Hindlimb muscle (tissue), 1 donor: ENCODE measurements at places on chromosomes 1 and 21. TPM values are rescaled to one million over a fixed set of nuclear protein-coding genes. Genes with fewer than 3 reads are reported as not detected.
A peak's percentile ranks its signal among the peaks of the same experiment; 100 is the strongest.

DNA sequence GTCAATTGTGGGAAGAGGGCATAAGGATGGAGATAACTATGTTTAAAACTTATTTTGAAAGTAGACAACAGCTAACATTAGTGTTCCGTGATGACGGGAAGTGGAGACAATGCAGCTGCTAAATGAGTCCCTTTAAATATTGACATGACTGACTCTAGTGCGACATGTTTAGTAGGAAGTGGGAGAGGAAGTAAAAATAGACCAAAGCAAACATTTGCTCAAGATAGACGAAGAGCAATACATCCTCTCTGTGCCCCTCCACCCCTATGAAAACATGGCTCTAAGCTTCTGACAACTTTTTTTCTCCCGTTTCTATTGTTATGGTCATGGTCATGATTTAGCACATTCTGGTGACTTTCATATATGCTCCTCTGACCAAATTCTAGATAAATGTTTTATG, 60.0 kb upstream of the HMCN1 start:
- DNase-seq = peak; percentile 31

The TMPRSS3 gene
- polyA plus RNA-seq = not detected

DNA sequence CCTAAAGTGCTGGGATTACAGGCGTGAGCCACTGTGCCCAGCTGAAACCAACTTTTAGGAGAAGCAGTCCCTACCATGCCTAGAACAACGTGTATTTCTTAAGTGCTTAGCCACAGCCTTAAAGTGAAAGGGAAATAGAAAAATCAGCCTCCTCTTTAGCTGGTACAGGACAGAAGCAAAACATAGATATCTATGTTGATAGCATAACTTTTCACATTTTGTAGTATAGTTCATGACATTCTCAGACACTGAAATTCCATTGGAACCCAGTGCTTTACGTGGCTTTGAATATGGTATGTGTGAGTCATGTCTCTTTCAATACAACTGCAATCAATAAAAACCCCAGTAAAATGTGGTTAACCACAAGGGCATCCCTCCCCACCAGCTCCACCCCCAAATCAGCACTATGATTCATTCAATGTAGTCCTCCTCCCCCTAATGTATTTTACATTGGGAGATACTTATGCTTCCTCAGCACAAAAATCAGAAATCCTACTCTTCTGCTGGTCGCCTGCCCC, 32.1 kb downstream of the TGFB2 start:
- DNase-seq = no peak

- DNase-seq = no peak
Observed at GRCh38 chr21:22725436-22725835, 1727.2 kb downstream of the NCAM2 start.

DNA sequence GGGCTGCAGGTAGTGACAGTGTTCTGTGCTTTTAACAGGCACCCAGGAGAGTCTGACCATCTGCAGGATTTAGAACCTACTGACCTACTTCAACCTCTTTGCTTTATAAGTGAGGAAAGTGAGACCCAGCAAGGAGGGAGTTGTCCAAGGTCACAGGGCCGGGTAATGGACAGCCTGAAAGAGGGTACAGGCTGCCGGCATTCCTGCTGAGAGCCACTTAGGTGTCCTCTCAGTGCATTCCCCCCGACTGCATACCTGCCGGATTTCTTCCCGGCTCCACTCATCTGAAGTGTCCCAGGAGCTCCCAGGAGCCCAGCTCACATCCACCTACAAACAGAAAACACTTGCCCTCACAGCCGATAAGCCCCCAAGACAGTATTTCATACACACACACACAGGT, 13.9 kb downstream of the PHLDA3 start:
- DNase-seq = no peak

The FLG gene
- polyA plus RNA-seq = 1.1 TPM

DNA sequence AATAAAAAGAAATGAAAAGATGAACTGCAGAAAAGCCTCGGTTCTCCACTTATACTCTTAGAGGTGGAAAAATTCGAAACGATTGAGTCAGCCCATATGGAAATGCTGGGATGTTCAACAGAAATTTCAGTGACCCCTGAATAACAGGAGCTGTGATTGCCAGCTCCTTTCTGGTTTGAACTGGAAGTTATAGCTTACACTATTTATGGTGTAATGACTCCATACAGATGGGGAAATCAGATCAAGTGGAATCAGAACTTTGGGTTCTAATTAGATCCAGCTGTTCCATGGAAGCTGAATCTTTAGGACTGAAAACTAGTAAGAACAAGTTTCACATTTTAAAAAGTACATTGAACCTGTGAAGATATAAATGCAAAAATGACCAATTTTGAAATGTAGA, 569.3 kb upstream of the ZRANB2 start:
- DNase-seq = peak; percentile 78

DNA sequence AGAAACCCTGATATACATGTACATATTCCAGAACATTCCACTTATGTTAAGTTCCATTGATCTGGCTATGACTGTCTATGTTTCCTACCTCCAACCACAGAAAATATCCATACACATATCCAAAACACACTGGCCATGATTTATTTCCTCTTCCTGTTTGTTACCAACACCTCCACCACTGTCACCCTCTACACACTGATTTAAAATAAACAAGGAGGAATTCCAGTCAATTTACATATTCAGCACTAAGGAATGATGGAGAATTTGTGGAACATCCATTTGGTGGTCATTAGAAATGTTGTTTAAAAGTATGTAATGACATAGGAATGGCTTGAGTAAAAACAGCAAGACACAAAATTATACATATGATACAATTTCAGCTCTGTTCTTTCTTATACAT, 5.5 kb upstream of the STX6 start:
- no peak for DNase-seq

The TAS1R1 gene
- 9.5 TPM for polyA plus RNA-seq

GRCh38 chr21:40819071-40819900, 27.7 kb downstream of the DSCAM start:
- DNase-seq = no peak

The CCDC181 gene
- 1.1 TPM for polyA plus RNA-seq

- no peak for DNase-seq
Observed at GRCh38 chr1:72693376-72693775, 411.0 kb upstream of the NEGR1 start.

GRCh38 chr1:145858238-145858900, 512 bp downstream of the PIAS3 start:
- peak; percentile 32 for DNase-seq

- DNase-seq = no peak
Observed at GRCh38 chr21:43286196-43286595, 117.4 kb downstream of the CRYAA start.

GRCh38 chr1:15401391-15402055, 8.2 kb upstream of the EFHD2 start:
- DNase-seq = no peak

The BSND gene
- 0.08 TPM for polyA plus RNA-seq

- DNase-seq = no peak
Observed at GRCh38 chr1:24325587-24326449, 6.7 kb downstream of the GRHL3 start.

DNA sequence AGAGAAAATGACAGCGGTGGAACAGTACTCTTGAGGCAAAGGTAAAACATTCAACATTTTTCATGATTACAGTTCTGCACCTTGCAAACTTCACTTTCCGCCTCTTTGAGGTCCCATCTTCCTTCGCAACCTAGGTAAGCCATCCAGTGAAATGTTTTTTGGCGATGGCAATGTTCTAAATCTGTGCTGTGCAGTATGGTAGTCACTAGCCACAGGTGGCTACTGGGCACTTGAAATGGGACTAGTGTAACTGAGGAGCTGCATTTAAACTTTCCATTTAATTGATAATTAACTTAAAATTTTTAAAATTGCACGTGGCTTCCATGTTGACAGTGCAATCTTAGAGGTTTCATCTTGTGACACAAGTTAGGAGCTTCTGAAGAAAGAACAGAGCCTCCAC, 13.0 kb downstream of the EXOC8 start:
- no peak for DNase-seq

The HEYL gene
- 56.8 TPM for polyA plus RNA-seq

GRCh38 chr1:209387969-209388329, 195.6 kb upstream of the CAMK1G start:
- DNase-seq = no peak

GRCh38 chr1:51285055-51285454, 45.3 kb downstream of the TTC39A start:
- DNase-seq = no peak

- no peak for DNase-seq
Observed at GRCh38 chr1:155990005-155990739, 11.8 kb upstream of the ARHGEF2 start.

The BRINP2 gene
- 0.17 TPM for polyA plus RNA-seq

The TRIM45 gene
- 19.6 TPM for polyA plus RNA-seq

DNA sequence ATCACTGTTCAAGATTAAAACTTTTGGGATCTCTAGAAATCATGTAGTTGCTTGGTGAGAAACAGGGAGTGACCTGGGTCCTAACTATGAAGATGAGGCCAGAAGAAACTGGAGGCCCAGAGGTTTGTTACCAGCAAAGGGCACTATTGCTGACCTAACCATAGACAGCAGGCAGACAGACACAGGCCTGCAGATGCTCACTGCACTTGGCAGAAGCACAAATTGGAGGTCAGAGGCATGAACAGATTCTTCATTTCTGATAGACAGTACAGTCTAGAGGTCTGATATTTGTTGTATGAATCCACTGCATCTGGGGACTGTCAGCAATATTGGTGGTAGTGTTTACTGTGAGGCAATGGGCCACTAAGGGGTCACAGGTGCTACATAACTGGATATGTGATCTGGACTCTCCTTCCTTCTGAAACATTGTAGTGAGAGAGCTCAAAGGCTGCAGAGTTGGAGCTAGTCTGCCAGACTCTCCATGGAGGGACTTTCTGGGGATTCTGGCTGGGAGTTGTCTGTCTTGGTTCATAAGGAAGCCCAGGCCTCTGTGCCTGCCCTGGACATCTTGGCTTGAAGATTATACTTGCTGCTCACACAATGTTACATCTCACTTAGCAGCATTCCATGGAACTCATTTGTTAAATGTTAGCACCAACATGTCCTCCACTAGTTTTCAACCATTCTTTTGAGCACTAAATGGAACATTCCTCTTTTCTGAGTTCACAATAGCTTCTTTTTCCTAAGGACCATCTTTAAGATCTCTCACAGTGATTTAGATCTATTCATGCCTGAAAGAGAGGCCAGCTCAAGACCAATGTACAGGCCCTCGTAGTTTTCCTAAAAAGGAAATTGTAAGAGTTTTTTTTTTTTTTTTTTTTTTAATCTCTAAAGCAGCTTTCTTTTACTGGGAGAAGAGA, 26.9 kb upstream of the CCN1 start:
- no peak for DNase-seq

GRCh38 chr1:96544831-96545221, 176.8 kb upstream of the PTBP2 start:
- no peak for DNase-seq

The SIPA1L2 gene
- polyA plus RNA-seq = 40.1 TPM

DNA sequence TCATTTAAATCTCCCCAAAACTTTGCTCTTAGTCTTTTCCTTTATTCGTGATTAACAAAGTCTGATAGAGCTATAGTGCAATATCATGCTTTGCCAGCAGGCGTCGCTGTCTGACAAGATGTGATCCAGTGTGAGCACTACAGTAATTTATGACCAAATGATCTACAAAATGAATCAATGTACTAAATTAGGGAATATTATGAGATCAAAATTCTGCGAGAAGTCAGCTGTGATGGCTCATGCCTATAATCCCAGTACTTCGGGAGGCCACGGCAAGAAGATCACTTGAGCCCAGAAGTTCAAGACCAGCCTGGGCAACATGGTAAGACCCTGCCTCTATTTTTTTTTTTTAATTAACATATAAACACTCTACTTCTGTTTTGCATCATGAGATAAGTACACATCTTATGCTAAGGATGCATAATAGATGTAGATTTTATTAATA, 3.6 kb upstream of the SPSB1 start:
- DNase-seq = no peak

DNA sequence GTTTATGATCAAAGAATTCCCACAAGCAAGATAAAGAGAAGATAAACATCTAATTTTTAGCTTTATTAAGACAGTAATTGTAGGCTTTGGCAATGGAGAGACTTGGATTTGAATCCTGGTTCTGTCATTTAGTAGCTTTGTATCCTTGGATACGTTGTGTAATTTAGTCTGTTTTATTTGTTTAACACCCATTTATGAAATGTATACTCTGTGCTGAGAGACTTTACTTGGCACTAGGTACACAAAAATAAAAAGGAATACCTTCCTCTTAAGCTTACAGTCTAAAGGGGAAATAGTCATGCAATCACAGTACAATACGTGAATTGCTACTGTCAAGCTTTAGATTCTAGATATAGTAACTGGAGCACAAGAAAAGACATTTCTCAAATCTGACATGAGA, 23.8 kb downstream of the ZMPSTE24 start:
- DNase-seq = no peak

The LIN28A gene
- polyA plus RNA-seq = not detected

DNA sequence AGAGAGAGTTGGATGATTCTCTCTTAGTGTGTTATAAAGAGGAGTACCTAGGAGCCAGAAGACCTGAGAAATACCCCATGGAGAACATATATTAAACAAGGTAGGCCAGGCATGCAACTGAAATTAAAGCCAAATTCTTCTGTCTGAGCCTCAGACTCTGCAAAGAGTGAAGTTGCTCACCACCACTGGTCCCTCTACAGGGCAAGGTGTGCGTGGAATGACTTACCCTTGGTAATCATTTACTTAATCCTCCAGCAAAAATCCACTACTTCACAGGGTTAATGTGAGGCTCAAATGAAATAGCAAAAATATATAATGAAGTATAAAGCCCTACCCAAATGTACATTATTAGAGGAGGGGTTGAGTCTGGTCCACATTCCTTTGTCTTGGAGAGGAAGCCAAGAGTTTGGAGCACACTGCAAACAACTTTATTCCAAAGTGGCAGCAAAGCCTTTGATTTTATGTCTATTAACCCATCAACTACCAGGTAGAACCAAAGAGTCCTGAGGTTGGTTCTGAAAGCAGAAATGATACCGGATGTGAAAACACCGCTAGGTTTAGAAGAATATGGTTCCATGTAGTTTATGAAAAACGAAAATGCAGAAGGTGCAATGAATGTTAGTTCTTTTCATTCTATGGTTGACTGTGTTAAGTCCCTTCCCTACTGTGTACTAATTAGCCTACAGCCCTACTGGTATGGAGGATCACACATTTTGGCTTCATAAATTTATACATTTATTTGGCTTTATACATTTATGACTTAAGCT, 8.5 kb downstream of the SSR2 start:
- DNase-seq = no peak

DNA sequence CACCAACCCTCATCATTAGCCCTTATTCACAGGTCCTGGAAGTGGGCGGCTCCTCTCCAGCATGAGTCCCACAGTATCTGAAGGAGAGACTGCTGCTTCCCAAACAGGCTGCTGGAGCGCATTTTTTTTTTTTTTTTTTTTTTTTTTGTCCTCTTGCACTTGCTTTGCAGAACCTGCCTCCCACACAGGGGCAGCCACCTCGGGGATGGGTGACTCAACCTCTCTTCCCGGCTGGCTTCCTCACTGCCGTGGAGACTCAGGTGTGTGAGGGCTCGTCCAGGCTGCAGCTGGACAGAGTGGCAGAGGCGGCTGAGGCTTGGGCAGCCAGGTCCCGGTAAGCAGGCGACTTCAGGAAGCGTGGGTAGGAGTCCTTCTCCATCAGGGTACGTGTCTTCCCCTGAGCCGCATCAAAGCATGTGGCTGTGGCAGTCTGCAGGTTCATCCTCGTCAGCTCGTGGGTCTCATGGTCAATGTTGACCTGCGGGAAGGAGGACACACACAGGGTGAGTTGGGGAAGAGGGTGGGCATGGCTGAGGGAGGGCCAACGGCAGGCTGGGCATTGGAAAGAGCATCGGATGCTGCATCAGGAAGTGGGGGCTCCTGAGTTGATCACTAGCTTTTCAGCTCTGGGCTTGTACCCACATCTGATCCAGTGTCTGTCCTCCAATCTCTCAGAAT, 4.0 kb downstream of the RGS16 start:
- no peak for DNase-seq

GRCh38 chr1:53947172-53947907, 1.2 kb downstream of the LRRC42 start:
- no peak for DNase-seq

The ROR1 gene
- polyA plus RNA-seq = 9.5 TPM
